ENCODE measurements at places on chromosomes 1 and 21.

DNA sequence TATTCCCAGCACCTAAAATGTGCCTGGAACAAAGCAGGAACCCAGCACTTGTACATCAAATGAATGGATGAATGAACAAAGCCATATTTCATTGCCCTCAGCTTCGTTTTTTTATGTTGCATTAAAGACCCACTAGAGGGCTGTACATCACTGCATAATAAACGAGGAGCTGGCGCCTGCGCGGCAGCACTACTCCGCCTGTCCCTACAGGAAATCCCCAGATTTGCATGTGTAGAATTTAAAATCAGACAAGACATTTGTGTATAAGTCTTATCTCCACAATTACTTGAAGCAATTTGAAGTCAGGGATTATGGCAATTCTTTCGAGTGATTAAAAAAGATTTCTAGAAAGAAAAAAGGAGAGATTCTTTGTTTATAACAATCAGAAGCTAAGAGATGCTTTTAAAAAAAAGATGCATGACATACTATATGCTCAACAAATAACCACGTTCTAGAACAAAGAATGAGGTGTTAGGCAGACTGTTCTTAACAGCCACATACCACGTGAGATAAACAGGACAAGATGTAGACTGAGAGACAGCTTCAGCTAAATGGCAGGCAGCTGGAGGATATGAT, 5.4 kb upstream of the NEK2 start:
- peak; percentile 57 for DNase-seq

GRCh38 chr1:199784138-199784895, 243.2 kb upstream of the NR5A2 start:
- no peak for DNase-seq

- DNase-seq: peak; percentile 62
These were observed 19.4 kb downstream of the PLEKHM2 start for GRCh38 chr1:15703562-15703961.

GRCh38 chr1:160009801-160010200, 22.0 kb downstream of the PIGM start:
- DNase-seq: no peak

DNA sequence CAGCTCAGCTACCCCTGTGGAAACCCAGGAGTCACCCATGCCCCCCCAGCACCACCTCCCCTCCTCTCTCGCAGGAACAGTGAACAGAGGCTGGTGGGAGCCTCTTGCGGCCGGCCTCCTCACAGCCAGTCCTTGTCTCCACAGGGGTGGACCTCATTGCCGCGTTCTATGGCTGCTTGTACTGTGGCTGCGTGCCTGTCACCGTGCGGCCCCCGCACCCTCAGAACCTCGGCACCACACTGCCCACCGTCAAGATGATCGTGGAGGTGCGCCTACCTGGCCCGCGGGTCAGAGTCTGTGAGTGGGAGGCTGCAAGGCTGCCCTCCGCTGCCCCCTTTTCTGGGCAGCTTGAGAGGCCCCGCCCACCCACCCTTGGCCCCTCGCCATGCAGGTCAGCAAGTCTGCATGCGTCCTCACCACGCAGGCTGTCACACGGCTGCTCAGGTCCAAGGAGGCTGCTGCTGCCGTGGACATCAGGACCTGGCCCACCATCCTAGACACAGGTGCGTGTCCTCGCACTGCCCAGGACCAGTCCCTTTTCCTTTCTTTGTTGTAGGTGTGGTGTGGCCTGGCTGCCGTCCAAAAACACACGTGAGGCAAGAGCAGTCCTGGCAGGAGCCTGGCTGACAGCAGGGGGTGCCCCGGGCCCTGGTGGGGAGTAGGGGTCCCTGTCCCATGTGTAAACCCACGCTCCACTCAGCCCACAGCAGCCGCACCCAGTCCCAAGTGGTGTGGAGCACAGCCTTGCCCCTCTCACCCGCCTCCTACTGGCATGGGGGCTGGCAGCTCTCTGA, 50.3 kb downstream of the S100B start:
- no peak for DNase-seq

GRCh38 chr1:114033961-114034360, 54.7 kb downstream of the OLFML3 start:
- no peak for DNase-seq

DNA sequence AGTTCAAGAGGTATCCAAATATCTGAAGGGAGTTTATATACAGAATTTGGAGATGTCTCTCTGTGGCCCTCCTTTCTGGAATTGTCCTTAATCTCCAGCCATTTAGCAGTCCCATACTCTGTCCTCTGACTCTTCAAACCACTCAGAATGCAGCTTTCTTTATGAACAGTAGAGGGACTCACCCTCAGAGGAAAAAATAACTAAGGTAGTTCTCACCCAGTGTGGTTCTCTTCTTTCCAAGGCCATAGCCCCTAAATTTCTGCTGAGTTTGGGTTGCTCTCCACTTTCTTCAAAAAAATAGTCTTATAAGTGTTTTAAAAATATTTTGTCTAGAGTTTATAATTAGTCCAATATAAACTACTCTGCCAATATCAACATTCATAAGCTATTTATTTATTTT, 369.7 kb downstream of the MATN1 start:
- no peak for DNase-seq

DNA sequence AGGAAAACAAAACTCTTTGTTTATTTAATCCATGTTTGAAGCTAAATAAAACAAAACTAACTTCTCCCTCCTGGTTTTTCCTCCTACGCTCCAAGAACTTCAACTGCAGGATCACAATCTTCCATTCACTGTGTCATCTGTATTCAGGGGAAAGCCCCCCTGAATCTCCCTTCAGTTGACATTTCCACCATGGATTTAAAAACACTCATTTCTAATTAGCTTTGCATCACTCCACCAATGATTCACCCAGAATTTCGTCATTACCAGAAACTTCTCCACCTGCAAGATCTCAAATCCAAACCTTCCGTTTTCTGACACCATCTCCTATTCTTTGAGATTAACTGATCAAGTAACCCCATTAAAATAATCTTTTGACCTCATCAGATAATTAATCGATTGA, 10.9 kb upstream of the RGS5 start:
- DNase-seq: no peak

GRCh38 chr1:90840352-90840751, 123.2 kb upstream of the BARHL2 start:
- DNase-seq: no peak

GRCh38 chr1:182301467-182302198, 90.0 kb downstream of the GLUL start:
- DNase-seq: peak; percentile 37

DNA sequence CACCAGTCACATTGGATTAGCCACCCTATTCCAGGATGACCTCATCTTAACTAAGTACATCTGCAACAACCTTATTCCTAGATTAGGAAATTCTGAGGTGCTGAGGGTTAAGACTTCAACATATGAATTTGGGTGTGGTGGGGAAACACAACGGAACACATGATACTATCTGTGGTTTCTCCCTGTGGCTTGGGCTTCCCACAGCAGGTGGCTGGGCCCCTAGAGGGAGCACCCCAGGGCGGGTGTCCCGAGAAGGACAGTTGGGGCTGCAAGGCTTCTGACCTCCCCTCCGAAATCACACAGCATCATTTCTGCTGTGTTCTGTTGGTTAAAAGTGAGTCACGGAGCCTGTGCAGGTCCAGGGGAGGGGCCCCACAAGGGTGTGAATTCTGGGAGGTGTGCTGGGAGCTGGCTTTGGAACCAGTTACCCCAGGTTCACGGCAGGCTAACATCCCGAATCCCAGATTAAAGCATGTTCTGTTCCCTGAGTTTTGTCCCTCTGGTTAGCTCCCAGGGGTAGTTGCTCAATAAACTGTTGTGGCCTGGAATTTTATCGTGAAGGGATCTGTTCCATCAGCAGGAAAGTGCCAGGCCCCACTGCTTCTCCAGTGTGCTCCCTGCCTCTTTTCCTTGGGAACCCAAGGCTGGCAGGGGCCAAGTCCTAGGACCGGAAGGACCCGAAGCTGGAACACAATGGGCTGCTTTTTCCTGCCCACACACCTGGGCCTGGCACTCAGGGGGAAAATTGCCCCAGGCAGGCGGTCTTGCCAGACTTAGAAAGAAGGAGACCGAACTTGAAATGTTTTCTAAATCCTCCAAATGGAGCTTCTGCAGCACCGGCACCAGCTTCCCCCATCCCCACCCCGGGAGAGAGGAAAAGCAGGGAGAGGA, 154.0 kb upstream of the WNT4 start:
- DNase-seq: no peak

DNA sequence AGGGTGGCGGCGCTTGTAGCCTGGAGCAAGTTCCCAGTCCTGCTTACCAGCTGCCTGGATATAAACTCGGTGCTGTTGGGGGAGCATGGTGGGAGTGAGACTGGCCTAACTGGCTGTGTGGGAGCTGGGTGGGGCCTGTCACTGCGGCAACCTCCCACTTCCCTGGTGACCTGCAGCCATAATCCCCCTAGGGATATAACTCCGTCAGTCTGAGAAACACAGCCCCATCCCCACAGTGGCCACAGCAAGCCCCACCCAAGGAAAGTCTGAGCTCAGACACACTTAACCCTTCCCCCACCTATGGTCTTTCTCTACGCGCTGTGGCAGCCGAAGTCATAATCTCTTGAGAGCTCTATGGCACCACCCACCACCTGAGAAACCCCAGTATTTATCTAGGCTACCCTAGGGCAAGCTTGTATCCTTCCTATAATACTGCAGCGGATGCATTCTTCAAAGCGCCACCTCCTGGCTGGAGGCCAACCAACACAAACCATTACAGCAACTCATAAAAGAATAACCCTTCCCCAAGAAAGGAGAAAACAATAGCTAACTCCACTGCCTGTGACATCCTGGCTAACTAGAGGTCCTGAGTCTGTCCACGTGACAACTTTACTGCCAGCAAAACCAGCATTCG, 57.4 kb downstream of the ZNF648 start:
- DNase-seq: no peak

- no peak for DNase-seq
These were observed 10.9 kb downstream of the IER5 start for GRCh38 chr1:181099152-181100014.

DNA sequence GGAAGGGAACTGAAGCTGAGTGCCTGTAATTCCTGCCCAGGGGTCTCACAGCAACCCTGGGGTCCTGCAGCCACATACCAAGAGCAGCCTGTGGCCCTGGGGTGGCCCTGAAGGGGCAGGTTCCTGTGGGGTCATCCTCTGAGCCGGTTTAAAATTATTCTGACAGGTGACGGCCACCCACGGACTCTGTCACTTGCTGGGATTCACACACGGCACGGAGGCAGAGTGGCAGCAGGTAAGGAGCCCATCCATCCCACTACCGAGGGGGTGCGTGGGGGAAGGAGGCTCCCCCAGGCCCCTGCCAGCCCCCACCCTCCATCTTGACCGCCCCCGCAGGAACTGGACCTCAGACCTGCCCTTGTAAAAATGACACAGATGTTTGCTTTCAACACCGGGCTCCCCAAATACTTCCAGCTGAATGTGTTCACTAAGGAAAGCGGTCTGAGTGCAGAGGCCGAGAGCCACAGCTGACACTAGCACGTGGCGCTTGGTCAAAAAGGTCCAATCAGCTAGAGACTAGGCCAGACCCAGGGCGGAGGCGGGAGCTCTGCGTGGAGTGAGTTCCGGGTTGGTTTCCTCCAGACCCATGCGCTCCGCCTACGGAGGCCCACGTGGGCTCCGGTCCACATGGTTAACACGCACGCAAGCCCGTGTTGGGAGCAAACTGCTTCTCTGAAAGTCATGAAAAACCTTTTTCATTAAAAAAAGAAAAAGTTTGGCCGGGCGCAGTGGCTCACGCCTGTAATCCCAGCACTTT, 10.0 kb downstream of the YBEY start:
- DNase-seq: peak; percentile 71

DNA sequence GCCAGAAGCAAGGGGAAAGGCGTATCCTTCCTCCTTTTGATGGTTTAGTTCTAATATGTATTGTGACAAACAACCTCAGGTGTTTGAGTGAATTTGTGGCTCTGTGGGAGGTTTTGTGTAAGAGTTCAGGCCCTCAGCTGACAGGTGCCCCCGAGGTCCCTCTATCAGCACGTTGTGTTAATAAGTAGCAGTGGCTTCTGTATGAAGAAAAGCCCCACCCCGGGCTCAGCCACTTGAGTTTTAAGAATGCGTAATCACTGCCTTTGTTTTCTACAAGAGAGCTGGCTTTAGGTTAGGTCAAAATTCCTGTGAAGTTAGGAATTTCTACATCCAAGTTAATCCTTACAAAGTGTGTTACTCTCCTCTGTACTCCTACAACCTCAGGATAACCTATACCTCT, 92.4 kb upstream of the PGBD5 start:
- no peak for DNase-seq

- no peak for DNase-seq
These were observed 110.4 kb downstream of the PDE9A start for GRCh38 chr21:42763581-42764442.

DNA sequence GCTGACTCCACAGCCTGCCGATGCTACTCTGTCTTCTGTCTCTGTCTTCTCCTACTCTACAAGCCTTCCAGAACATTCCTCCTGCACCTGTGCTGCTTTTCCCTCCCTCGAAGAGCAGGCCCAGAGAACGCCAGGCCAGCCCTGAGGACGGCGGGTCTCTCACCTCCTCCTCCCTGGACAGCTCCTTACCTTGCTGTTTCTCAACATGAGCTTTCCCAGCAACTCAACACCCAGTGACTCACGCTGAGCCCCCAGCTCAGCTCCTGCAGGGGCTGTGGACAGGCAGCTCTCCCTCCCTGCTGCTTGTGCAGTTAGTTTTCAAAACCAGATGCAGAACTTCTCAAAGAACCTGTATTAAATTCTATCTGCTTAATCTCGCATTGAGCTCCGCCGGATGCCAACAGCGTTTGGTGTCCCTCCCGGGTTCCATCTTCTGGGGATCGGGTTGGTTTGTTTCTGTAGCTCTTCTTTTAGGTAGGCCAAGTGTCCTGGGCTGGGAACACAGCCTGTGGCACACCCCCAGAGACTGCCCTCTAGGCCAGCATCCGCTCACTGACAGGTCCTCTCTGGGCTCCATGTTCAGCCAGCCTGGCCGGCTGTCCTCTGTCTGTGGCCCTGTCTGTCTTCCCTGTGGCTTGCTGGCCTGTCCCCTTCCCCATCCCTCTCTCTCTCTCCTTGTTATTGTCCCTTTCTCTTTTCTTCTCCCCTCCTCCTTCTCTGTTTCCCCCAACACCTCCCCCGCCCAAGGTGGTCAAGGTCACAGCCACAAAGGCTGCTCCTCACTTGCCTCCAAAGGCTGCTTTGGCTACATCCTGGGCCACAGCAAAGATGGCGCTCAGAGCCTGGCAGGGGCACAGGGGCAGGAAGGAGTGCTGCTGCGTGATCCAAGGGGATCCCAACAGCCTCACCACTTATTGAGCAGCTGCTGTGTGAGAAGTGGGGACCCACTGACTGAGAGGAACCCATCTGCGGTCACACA, 391.0 kb downstream of the MATN1 start:
- DNase-seq: no peak

GRCh38 chr1:10471411-10472219, 714 bp downstream of the DFFA start:
- DNase-seq: no peak

Data from left colon (tissue), 2 donors.